Hepatocyte (in vitro differentiated cells): ENCODE measurements at places on chromosomes 3 and 15. TPM values are rescaled to one million over a fixed set of nuclear protein-coding genes. Genes with fewer than 3 reads are reported as not detected.

GRCh38 chr3:72632129-72632528 lies 216.1 kb downstream of the SHQ1 start:
- H3K4me1 ChIP-seq = no peaks in the 10 kb centered on the region
- H3K27ac ChIP-seq = no peak overlapping the region
- H3K4me3 ChIP-seq = no peak overlapping the region
- no peak for DNase-seq
- no peaks in the 10 kb centered on the region for H3K36me3 ChIP-seq

DNA sequence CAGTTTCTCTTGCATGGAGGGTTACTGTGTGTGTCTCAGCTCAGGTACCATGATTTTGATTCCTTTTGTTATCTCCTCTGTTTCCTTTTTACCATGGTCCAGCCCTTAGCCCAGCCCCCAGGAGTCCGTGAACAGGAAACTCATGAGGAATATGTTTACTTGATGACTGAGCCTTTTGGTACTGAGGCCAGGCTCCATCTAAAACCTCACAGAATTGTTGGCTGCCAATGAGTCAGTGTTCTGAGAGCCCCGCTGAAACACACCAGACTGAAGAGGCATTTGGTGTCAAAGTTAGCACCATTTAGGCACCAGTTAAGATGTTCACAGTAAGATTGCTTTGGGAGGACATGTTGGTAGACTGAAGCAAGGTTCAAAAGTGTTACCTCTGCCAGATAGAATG lies 80.9 kb downstream of the DGKG start:
- H3K27me3 ChIP-seq = peaks cover 4% of the 10 kb centered on the region
- no peak overlapping the region for H3K27ac ChIP-seq
- no peaks in the 10 kb centered on the region for H3K4me1 ChIP-seq
- no peak overlapping the region for H3K4me3 ChIP-seq

GRCh38 chr15:46709460-46710083 lies 1007.7 kb upstream of the SEMA6D start:
- no peaks in the 10 kb centered on the region for H3K4me1 ChIP-seq
- peak; percentile 23 for DNase-seq
- H3K27me3 ChIP-seq = no peaks in the 10 kb centered on the region
- H3K36me3 ChIP-seq = no peaks in the 10 kb centered on the region

DNA sequence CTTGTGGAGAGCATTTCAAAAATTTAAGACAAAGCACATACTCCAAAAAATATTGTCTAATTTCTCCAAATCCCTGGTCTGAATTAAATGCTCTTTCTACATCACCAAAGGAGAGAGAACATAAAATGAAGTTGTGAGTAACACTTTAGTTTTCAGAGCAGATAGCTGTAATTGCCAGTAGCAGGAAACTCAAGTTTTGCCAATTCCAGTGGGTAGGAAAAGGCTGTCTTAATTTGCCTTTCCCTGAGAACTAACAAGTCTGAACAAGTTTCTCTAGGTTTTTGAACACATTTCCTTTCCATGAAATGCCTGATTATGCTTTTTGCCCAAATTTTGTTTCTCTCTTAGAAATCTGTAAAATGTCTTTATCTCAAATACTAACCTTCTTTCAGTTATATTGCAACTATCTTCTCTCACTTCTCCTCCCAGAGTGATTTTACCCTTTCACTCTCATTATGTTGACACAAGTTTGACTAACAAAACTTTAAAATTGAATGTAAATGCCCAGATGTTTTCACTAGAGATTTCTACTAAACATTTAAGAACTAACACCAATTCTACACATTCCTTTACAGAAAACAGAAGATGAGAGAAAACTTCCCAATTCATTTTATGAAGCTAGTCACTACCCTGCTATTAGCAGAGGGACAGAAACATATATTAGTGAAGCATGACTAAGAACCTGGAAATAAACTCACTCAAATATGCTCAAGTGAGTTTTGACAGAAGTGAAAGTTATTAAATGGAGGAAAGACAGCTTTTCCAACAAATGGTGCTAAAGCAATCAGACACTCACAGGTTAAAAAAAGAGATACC lies 38.4 kb downstream of the RFX7 start:
- H3K27me3 ChIP-seq = no peaks in the 10 kb centered on the region
- DNase-seq = no peak
- H3K36me3 ChIP-seq = no peaks in the 10 kb centered on the region
- H3K4me3 ChIP-seq = no peak overlapping the region
- no peaks in the 10 kb centered on the region for H3K4me1 ChIP-seq

DNA sequence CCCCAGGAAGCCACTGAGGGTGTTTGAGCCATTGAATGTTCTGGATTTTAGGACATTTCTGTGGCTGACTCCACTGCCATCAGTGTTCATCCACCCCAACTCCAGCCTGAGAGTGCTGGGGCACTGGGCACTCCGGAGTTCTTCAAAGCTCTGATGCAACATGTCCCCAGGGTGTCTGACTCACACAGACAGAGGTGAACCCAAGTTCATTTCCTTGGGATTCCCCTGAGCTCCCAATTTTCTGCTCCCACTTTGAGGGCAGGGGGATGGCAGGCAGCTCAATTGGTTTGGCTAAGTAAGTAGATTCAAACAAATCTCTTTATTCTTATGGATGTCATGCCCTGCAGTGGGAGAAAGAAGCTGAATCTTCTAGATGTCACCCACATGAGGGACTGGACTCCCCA lies 2.2 kb downstream of the STRA6 start:
- no peaks in the 10 kb centered on the region for H3K36me3 ChIP-seq
- H3K27ac ChIP-seq = peak overlapping the region; percentile 79
- H3K27me3 ChIP-seq = no peaks in the 10 kb centered on the region
- peaks cover 60% of the 10 kb centered on the region for H3K4me1 ChIP-seq
- no peak overlapping the region for H3K4me3 ChIP-seq

- no peaks in the 10 kb centered on the region for H3K36me3 ChIP-seq
- DNase-seq = no peak
- H3K4me3 ChIP-seq = no peak overlapping the region
- no peak overlapping the region for H3K27ac ChIP-seq
- no peaks in the 10 kb centered on the region for H3K27me3 ChIP-seq
- H3K4me1 ChIP-seq = no peaks in the 10 kb centered on the region
These were observed 108.6 kb upstream of the PRR20G start for GRCh38 chr3:127396473-127396872.

The PTH1R gene
- total RNA-seq = 13.9 and 14.5 TPM in 2 replicates
